ENCODE measurements at places on chromosomes 4 and X.

DNA sequence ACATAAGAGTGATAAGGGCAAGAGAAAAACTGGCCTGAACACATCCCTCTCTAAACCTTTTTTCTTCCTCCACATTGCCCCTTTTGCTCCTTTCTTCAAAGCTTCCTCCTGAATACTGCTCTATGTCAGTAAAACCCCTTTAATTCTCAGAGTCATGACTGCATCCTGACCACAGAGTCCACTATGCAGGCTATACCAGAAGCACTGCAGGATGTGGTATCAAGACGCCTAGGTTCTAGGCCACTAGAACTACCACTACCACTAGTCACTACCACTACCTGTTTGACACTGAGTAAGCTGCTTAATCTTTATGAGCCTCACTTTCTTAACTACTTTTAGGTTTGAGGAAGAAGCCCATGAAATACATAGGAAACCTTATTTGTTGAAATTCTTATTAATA is 38.7 kb downstream of the ARHGEF9 start:
- DNase-seq = no peak

DNA sequence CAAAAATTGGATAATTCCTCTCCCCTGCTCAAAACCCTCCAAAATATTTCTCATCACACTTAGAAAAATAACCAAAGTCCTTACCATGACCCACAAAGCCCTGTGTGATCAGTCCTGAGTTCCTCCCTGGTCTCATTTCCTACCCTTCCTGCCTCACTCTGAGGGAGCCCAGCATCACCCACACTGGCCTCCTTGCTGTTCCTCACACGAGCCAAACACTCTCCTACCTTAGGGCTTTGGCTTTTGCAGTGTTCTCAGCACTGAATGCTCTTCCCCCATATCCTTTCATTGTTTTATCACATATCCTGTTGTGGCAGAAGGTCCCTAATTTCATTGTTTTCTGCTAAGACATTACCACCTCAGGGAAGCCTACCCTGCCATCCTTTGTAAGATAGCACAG is 12.2 kb downstream of the MGAT4D start:
- DNase-seq = no peak

DNA sequence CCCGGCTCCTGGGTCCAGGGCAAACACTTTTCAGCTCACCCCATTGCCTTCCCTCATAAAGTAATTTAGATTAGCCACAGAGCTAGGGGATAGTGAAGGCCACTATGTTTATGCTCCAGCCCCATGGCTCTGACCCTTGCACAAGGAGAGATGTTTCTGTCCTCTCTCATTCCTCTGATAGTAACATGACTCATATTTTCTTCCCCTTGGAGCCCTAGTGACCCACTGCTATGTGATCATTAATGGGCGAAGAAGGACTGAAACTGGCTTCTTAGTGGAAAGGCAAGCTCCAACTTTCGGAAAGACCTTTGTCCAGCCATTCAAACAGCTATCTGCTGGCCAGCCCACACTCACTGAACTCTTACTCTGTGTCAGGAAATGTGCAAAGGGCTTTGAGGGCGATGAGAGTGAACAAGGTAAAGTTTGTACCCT is 12.3 kb downstream of the CLDN2 start:
- DNase-seq = no peak

GRCh38 chr4:53098681-53099121 is 236.6 kb downstream of the RASL11B start:
- DNase-seq = no peak

- DNase-seq = no peak
These were observed 70.2 kb upstream of the ADGRL3 start for GRCh38 chr4:61129971-61130370.

DNA sequence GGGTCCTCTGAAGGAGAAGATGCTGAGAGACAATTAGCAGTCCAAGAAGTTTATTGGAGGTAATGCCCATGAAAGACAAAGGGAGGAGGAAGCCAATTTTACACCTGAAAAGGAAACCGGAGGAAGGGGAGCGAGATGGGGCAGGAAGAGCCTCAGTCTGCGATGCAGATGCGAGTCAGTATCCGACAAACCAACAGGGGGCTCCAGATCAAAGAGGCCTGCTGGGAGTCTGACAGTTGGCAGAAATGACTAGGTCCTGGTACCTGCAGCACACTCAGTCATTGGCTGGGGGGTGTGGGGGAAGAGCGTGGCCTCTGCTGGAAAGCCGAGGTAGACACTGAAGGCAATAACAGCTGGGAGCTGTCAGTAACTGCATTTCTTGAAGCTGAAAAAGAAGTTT is 231.1 kb upstream of the CENPE start:
- no peak for DNase-seq

DNA sequence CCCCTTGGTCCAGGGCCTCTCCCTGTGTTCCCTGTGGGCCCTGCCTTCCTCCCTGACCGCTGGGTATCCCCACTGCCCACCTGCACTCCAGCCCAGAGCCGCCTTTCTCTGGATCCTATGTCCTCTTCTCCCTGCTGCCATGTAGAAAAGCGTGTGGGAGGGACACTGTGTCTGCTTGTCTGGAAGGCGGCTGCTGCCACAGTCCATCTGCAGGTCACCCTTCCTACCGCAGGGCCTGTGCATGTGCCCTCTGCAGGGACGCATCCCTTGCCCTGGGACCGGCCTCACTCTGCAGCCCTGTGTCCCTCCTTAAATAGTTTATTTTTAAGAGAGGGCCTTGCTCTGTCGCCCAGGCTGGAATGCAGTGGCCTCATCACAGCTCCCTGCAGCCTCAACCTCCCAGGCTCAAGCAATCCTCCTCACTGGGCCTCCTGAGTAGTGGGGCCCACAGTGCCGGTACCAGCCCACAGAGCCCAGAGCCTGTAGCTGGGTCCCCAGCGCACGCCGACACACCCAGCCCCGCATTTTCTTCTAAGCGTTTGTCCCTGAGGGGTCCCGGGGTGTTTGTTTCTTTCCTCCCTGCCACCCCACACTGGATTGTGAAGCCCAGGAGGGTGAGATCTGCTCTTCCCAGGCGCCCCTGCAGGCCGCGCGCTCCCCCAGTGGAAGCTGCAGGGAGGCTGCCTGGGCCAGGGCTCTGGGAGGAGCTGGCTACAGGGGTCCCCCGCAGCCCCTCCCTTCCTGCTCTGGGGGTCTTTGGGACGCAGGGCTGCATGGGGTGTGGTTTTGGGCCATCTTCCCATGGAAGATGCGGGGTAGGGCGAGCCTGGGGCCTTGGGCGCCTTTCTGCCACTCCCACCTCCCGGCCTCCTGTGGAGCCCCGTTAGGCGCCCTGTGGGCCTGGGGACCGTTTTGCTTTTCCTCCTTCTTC is 12.8 kb upstream of the NAT8L start:
- DNase-seq = peak; percentile 45

GRCh38 chr4:172202480-172203076 is 389.4 kb downstream of the GALNTL6 start:
- DNase-seq = no peak

DNA sequence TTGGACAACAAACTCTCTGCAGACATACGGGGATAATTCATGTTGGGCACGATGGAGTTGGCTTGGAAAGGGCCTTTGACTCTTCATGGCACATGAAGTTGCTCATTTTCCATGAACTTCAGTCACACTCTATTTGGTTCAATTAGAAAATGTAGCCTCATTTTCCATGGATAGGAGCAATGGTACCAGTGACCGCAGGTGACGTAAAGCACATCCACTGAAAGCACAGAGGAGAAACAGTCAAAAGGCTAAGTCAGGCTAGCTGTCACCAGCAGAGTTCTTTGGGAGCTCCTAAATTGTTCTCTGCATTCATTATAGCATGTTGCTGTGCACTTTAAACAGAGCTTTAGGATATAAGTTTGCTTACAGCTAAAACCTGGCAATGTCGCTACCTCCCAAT is 39.9 kb upstream of the MAP3K15 start:
- DNase-seq = no peak

- DNase-seq = no peak
These were observed 69.3 kb downstream of the ABCB7 start for GRCh38 chrX:75086731-75087195.

- no peak for DNase-seq
These were observed 39.1 kb downstream of the NAF1 start for GRCh38 chr4:163127621-163128020.
